ENCODE measurements at places on chromosomes 3 and 15.
A peak's percentile ranks its signal among the peaks of the same experiment; 100 is the strongest.

DNA sequence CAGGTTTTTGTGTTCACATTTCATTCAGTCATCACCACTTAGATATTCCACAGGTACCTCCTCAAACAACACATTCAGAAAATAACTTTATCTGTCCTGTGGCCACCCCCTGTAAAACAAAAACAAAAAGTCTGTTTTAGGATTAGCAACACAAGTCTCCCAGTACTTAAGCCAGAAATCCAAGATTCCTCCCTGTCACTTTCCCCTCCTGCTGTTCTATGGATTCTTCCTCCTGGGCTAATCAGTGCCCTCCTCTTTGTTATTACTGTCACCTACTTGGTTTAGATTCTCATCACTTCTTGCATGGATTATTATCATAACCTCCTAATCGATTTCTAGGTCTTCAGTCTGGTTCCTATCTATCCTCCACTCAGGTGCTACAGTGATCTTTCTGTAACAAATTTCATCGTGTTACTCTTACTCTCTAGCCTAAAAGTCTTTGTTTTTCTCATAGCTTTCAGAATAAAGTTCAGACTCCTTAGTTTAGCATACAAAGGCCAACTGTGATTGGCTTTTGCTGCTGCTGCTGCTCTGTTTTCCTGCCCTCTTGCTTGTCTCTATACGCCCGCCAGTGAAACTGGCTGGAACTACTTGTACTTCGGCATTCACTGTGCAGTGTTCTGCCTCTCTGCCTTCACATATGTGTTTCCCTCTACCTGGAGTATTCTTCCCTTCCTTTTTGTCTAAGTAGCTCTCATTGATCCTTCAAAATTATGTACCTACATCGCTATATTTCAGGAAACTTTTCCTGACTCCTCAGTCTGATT, 32.2 kb downstream of the PPP2R3A start:
- no peak for DNase-seq

DNA sequence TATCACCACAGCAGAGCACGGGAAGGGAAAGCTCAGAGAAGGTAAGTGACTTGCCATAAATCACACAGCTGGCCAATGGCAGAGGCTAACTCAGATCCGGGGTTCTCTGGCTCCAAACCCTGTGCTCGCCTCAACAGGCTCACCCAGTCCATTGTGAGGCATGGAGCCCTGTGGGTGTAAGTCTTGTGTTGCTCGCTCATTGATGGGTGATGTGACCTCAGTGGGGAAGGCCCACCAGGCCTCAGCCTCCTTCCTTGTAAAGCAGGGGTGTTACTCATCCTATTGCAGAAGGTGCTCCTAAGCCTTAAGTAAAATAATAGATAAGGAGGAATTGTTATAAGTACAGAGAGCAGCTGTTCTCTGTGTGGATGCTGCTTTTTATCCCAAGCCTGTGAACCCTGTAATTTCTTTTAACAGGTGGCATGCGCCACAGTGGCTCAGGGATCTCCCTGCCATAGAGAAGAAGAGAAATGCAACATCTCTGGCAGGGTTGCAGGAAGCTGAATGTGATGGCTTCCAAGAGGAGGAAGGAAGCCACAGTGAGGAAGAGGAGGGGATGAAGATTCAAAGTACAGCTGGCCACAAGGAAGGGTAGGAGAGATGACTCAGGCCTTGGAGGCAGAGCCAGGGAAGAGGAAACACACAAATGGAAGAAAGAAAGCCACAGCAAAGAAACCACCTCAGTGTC, 30.9 kb upstream of the SPSB4 start:
- no peak for DNase-seq

GRCh38 chr3:32882603-32883025, 64.8 kb downstream of the TRIM71 start:
- no peak for DNase-seq

GRCh38 chr3:183182732-183183610, 20.4 kb upstream of the LAMP3 start:
- DNase-seq: no peak

DNA sequence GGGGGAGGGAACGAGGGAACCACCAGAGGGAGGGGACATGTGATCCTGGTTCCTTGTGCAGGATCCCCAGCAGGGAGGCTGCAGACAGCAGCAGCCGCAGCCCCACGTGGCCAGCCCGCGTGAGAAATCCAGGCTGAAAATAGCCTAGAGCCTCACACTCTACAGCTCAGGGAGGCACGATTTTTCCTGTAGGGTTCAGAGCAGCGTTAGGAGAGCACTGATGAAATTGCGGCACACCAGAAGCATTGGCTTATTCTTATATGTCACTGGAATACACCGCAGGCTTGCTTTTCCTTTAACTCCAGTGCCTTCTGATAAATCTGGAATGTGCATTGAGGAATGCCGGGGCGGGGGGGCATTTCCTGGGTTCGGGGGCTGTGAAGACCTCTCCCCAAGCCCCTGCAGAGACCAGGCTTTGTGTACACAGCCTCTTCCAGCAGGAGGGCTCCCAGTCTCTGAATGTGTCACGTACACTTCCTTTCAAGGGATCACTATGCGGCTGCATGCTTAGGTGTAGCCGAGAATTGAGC, 193.0 kb downstream of the ATP10A start:
- no peak for DNase-seq

DNA sequence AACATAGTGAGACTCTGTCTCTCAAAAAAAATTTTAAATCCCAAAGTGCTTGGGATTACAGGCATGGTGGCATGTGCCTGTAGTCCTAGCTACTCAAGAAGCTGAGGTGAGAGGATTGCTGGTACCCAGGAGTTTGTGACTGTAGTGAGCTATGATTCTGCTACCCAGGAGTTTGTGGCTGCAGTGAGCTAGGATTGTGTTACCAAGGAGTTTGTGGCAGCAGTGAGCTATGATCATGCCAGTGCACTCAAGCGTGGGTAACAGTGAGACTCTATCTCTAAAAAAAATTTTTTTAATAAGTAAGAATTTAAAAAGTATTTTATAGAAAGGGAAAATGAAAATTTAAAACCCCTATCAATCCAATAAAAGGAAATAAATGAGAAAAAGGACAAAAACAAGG, 69.5 kb downstream of the FAIM start:
- DNase-seq: no peak

GRCh38 chr3:167733961-167734497, 663 bp downstream of the PDCD10 start:
- no peak for DNase-seq

DNA sequence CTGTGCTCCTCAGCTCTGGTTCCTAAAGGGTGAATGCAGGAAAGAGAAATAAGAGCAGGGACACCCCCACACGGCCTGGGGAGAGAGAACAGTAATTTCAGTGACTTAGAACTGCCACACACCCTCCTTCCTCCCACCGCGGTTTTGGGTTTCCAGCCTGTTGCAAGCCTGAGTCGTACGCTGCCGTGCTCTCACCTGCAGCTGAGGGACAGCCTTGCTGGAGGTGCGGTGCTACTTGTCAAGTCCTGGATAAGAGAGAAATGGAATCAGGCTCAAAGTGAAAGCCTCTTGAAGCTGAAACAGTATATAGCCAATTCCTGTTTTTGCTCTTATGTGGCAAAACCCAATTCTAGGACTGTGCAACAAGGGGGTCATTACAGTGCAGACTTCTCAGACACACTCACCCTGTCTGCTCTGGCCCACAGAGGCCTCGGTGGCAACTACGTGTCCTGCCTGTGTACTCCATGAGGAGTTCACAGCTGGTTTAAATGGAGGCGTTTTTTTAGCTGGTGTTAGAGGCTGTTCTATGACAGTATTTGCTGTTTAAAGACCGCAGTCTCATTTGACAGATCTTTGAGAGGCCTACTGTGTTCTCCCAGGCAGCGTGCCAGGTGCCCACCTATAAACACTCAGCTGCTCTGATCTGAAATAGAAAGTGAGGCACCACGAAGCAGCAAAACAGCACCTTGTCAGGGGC, 42.9 kb downstream of the TBC1D2B start:
- DNase-seq: peak; percentile 70

- DNase-seq: no peak
These were observed 106.8 kb downstream of the ANP32A start for GRCh38 chr15:68713874-68714273.

- no peak for DNase-seq
These were observed at the start of gene FES for GRCh38 chr15:90883976-90884718. Gene FES, plus strand, starts transcription at chr15:90884504. Its CDS starts 542 bp downstream, at chr15:90885046.

DNA sequence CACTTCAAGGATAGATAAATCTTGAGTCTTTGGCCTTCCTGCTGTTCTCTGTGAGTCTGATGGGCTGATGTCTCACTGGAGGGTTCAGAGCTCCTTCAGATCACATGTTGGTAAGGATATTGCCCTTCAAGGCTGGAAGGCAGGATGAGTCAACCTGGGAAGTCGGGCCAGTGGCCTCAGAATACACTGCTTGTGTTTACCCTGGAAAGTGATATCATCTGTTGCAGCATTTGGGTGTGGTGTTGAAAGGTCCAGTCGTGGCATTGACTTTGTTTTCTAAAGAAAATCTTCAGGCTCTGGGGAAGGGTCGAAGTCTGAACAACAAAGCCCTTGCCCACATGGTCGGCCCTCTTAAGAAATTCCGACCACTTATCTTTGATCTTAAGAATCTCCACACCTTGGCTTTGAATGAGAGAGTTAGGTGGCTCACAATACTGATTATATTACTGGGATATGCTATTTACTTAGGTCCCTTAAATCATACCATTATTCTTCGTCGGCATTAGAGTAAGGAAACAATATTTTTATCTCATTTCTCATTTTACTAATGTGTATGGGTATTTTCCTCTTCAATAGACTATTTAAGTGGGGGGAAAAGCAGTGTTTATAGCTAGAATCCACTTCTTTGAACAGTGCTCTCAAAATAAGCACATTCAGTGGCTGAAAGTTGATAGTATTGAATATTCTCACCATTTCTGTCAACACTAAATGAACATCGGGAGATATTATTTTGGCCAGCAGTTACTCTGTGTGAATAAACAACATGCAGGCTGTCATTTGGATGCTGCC, 303.9 kb upstream of the RASGRP1 start:
- no peak for DNase-seq

DNA sequence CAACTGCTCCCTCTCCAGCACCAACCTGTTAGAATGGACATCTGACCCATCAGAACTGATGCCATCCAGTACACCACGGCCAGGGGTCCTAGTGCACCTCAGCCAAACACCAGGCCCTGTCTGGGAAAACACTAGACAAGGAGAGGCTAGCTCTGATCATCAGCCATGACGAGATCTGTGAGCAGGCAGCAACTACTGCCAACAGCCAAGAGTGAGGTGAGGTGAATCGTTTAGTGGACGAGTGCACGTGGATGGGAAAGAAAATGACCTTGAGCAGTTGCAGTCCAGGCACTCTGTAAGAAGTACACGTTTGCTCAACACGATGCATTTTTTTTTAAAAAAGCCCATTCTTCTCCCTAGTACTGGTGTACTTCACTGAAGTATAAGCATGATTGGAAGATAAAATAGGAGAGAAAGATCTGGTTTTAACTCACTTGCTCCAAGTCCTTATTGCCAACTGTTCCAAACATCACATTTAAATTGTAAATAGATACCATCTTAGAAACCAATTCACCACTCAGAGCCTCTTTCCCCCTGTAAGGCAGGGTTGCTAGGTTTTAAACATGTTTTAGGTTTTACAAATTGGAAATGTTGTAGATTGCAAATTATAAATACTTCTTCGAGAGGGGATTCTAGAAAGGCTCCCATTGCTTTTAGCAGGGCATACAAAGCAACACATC, 5.7 kb downstream of the ST8SIA2 start:
- no peak for DNase-seq

DNA sequence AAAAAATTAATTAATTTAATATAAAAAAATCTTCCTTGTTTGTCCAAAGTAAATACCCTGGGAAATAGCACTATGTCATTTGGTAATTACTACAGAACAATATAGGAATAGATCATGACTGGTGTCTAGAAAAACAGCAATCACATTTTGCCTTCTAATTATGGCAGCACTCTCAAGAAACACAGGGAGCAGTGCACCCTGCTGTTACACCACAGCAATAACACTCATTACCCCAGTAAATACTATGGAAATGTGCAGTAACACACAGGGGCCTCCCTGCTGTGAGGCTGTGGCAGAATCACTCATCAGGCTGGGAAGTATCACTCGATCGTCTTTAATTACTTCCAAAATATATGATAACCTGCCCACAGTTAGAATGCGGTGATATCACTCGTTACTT, 646.0 kb downstream of the TUSC7 start:
- no peak for DNase-seq

GRCh38 chr3:100045696-100046095, 68.6 kb downstream of the FILIP1L start:
- DNase-seq: no peak

DNA sequence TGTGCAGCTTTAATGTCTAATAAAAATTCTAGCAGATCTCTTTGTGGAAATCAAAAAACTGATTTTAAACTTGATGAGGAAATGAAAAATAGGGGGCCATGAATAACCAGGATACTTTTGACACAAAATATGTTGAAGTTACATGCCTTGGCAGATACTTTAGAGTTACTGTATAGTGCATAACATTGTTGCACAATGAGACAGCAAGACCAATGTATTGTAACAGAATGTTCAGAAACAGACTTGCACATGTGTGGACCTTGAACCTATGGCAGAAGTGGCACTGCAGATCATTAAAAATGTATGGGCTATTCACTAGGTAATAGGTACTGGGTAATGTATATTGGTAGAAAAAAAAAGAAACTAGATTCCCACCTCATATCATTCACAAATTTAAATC, 343.0 kb upstream of the ARL6 start:
- DNase-seq: no peak

GRCh38 chr15:56247266-56247665, 3.6 kb upstream of the RFX7 start:
- DNase-seq: no peak

GRCh38 chr3:8761866-8762265, 7.5 kb downstream of the OXTR start:
- no peak for DNase-seq

DNA sequence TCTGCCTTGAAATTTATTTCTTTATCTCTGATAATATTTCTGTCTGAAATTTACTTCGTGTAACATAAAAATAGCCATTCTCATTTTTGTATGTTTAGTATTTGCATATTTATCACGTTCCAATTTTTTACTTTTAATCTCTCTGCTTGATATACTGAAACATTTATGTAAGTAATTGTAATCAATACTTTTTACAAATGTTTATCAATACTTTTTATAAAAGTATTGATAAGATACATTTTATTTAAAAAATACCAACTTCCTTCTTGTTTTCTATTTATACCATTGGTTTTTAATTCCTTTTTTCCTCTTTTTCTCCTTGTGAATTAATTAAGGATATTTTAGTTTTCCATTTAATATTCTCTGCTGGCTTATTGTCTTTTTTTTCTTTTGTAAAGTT, 60.3 kb upstream of the TBL1XR1 start:
- DNase-seq: no peak

GRCh38 chr3:128874481-128875180, 4.8 kb upstream of the ACAD9 start:
- DNase-seq: no peak

- DNase-seq: no peak
These were observed 81.5 kb downstream of the FHIT start for GRCh38 chr3:61169621-61170251.

GRCh38 chr15:59298225-59298853, 74.3 kb downstream of the MYO1E start:
- DNase-seq: no peak

DNA sequence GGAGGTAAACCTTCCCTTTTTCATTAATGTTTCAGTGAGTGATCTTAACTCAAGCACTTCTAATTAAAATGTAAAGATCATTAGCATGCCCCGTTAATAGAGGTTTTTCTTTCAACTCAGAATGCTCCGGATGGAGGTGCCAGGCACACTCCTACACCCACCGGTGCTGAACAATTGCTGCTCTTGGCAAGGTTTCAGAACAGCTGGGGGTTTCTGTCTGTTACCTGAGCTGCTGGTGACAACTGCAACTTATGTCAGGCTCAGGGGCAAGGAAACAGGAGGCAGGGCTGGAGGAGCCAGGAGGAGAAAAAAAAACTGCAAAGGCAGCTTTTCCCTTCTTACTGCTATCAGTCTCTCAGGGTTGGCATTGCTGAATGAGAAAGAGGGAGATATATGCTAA, 250.1 kb downstream of the DIPK2A start:
- DNase-seq: no peak

Data from activated gamma-delta T cell treated with anti-CD3 and anti-CD28 coated beads, Interleukin-2, amount 50 U/mL, for 16 hours (primary cell).